CD4-positive, alpha-beta T cell treated with Interleukin-10 for 1 hour (primary cell): ENCODE measurements at places on chromosomes 16 and 17.

- DNase-seq: no peak
Observed at GRCh38 chr16:75181630-75182029, 25.3 kb downstream of the CTRB2 start.

GRCh38 chr16:8070506-8070905 is 519.8 kb downstream of the TMEM114 start:
- DNase-seq: no peak

DNA sequence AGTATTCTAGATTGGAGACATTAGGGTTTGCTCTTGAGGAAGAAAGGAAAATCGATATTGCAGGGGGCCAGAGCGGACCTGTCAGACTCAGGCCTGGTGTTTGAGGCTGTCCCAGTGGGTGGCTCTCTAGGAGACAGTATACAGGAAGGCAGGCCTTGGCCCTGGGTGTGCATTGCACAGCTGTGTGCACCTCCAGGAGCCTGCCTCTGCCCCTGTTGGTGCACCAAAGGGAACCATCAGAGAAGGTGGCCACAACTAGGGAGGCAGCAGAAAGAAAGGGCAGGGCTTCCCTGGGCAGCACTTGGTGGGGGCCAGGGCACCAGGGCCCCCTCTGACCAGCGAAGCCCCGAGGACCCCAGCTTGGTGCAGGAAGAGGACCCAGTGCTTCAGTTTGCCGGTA is 188.0 kb downstream of the NTN1 start:
- no peak for DNase-seq

GRCh38 chr17:44263345-44263902 is 4.5 kb downstream of the SLC4A1 start:
- DNase-seq: no peak

- no peak for DNase-seq
Observed at GRCh38 chr17:60188759-60189158, 39.0 kb downstream of the CA4 start.

DNA sequence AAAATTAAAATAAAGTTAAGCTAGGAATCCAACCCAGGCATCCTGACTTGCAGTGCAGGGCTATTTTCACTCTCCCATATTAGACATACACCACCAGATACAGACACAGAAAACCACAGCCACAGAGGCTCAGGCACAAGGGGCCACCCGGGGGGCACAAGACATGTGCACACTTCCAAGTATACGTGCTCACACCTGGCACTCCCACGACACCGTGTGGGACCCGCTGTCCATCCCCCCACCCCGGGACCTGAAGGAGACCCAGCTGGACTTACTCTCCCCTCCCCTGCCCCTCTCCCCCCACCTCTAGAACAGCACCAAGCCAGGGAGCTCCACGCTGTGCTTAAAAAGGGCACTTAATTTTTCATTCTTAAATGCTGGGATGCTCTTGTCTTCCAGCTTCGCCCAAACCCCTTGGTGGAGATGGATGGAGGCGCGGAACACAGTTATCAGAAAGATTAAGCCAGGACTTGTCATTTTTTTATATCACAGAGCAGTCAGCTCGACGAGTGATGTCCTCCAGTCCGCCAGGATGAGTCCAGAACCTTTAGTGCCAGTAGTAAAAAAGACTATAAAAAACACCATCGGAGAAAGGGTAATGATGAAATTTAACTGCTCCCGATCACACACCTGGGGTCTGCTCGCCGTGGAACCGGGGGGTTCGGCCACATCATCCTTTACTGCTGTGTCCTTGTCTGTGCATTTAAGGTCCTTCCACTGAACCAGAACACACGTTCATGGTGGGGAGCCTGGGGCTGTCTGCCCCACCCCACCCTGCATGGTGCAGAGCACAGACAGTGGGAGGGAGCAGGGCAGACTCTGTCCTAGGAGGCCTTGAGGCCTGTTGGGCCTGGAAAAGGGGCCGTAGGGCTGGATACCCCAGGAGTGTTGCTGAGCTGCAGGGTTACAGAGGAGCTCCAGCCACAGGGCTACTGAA is 73.3 kb upstream of the LHX1 start:
- DNase-seq: no peak

- no peak for DNase-seq
Observed at GRCh38 chr16:57600952-57601580, 27.4 kb upstream of the ADGRG1 start.

- no peak for DNase-seq
Observed at GRCh38 chr17:65417406-65418221, 143.8 kb downstream of the AXIN2 start.

GRCh38 chr17:5118219-5118618 is 2.4 kb downstream of the USP6 start:
- no peak for DNase-seq

GRCh38 chr16:28522792-28523191 is 16.0 kb downstream of the NUPR1 start:
- DNase-seq: no peak

DNA sequence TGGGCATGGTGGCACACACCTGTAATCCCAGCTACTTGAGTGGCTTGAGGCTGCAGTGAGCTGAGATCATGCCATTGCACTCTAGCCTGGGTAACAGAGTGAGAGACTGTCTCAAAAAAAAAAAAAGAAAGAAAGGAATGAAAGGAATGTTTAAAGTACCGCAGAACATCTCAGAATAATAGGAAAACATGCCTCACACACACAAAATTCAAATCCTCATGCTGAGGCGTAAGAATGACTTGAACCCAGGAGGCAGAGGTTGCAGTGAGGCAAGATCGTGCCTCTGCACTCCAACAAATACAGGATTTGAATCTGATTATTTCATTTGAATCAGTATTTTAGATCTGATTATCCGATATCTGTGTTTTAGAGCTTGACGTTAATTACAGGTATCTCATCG is 21.3 kb upstream of the GAA start:
- no peak for DNase-seq

- DNase-seq: no peak
Observed at GRCh38 chr17:68972119-68972704, 17.0 kb upstream of the ABCA8 start.

DNA sequence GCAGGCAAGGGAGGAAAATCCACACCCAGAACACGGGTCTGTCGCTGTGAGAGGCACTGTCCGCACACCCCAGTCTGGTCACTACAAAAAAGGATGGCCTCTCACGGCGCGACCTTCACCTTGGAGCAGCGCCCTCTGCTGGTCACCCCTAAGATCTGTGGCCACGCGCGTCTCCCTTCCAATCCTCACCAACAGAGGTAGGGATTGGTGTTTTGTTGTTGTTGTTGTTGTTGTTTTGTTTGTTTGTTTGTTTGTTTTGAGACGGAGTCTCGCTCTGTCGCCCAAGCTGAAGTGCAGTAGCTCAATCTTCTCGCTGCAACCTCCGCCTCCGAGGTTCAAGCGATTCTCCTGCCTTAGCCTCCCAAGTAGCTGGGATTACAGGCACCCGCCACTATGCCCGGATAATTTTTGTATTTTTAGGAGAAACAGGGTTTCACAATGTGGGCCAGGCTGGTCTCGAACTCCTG is 15.0 kb upstream of the C17orf58 start:
- peak; percentile 63 for DNase-seq

DNA sequence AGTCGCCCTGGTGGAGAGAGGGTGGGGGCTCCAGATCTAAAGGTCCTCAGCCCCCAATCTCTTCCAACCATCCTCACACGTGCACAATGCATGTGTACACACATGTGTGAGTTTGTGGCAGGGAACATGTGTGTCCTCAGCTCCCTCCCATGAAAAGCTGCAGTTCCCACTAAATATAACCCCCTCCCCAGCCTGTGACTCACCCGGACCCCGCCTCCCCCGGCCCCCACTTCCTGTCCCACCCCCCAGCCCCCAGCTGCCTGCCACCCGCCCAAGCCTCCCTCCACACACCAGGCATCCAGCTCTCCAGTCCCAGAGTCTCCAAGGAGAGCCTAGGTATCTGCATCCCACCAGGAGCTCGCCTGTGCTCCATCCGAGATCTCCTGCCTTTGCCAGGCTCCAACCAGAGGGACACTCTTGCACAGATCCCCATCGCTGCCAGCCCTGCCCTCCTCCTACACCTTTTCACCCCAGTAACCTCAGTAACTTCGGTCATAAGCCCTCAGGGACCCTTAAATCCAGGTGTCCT is 3.9 kb downstream of the DLG4 start:
- DNase-seq: no peak

GRCh38 chr17:76237859-76238313 is 2.4 kb downstream of the RNF157 start:
- DNase-seq: no peak
